ENCODE measurements at places on chromosomes 4 and X.
A peak's percentile ranks its signal among the peaks of the same experiment; 100 is the strongest.

GRCh38 chrX:128728943-128729342 lies 676.7 kb upstream of the ACTRT1 start:
- no peak for DNase-seq

GRCh38 chr4:113294908-113295307 lies 245.5 kb downstream of the ANK2 start:
- DNase-seq = no peak

GRCh38 chr4:20805716-20806115 lies 105.5 kb downstream of the PACRGL start:
- DNase-seq = no peak

- DNase-seq = no peak
These were observed 69.8 kb downstream of the TMEM131L start for GRCh38 chr4:153535772-153536513.

GRCh38 chr4:151659601-151660364 lies 101.0 kb downstream of the GATB start:
- peak; percentile 89 for DNase-seq

DNA sequence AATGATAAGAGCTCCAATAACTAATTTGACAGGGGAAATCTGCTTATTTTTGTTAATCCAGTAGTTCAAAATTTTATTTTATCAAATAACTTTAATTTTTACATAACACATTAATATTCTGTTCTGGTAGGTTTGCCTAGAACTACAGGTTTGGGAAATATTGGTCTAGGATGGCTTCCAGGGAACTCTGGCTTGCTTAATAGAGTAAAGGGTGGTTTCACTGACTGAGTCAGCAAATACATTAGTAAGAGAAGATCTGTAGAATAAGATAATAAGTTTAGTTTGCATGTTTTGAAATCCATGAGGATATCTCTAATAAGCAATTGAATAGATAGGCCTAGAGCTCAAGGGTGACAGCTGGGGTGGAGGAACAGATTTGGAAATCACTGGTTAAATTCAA lies 500.7 kb downstream of the ZNF674 start:
- DNase-seq = no peak

- DNase-seq = no peak
These were observed 963 bp upstream of the USO1 start for GRCh38 chr4:75723163-75724065.

DNA sequence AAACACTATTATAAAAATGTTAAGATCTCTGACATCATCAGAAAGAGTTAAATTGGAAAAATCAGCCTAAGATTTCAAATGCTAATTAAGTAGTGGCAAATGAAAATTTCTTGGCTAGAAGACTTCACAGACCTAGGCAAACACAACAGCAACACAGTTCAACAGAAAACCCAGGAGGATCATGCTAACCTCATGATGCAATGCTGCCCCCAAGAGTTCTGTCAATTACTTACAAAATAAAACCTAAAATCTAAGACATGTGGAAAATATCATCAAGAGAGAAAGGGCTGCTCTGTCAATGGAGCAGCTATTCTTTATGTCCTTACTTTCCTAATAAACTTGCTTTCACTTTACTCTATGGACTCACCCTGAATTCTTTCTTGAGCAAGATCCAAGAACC lies 21.0 kb downstream of the S100G start:
- DNase-seq = no peak

Data from vagina (tissue), 2 donors.